ENCODE measurements at places on chromosomes 12 and 14.

- no peak for DNase-seq
These were observed 94.5 kb downstream of the RMST start for GRCh38 chr12:97557116-97557515.

- DNase-seq, result peak; percentile 50
These were observed 172.2 kb upstream of the GZMB start for GRCh38 chr14:24806061-24806678.

- DNase-seq, result no peak
These were observed 51.4 kb upstream of the SLC6A15 start for GRCh38 chr12:84964048-84964447.

DNA sequence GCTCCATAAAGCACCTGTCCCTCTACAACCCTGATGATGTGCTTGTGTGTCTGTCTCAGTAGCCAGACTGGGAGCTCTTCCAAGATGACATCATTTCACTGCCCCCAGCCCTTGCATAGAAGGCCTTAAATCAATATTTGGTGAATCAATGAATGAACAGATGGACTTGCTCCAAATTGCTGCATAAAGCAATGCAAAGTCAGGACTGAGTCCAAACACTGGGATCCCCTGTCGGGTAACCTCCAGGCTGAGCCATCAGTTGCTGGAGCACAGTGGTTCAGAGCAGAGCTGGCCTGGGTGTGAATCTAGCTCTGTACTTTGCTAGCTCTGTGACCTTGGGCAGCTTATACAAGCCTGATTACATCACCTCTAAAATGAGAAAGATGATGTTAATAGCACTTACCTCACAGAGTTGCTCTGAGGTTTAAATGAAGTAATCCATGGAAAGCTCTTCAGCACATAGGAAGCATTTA is 120.3 kb upstream of the VASH1 start:
- no peak for DNase-seq

- no peak for DNase-seq
These were observed 406.3 kb upstream of the MGAT4C start for GRCh38 chr12:86662464-86662863.

DNA sequence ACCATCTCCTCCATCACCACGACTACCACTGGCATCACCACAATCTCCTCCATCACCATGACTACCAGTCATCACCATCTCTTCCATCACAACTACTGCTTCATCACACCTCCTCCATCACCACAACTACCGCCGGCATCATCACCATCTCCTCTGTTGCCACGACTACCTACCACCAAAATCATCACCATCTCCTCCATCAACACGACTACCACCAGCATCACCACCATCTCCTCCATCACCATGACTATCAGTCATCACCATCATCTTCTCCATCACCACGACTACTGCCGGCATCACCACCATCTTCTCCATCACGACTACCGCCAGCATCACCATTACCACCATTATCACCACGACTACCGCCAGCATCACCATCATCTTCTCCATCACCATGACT is 89.5 kb downstream of the RIMBP2 start:
- no peak for DNase-seq

DNA sequence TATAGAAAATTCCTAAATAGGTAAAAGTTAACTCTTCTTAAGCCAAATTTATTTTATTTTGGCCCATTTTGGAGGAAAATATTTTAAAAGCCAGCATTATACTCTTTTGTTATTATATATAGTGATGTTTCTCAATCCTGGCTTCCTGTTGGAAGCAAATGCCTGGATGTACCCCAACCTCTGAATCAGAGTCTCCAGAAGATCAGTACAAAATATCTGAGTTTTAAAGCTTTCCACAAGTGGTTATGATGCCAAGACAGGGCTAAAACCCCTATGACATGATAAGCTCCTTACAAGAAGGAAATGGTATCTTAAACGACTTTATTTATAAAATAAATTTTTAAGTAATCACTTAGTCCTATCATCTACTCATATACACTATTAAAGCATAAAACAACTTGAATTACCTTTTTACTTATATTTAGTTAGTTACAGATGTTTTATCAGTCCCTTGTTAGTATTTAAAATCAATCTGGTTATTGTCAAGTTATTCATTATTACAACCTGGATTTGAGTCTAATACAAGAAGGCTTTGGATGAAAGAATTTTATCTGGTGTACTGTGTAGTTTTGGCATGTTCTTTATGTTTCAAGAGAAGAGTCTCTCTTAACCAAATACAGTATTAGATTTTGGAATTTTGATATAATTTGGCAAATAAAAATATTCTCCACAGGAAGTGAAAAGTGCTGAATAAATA is 238.1 kb downstream of the SLC2A13 start:
- no peak for DNase-seq

GRCh38 chr12:104154286-104154685 is 16.3 kb upstream of the NFYB start:
- DNase-seq, result no peak

GRCh38 chr14:39185256-39186049 is 10.4 kb downstream of the PNN start:
- DNase-seq, result no peak

DNA sequence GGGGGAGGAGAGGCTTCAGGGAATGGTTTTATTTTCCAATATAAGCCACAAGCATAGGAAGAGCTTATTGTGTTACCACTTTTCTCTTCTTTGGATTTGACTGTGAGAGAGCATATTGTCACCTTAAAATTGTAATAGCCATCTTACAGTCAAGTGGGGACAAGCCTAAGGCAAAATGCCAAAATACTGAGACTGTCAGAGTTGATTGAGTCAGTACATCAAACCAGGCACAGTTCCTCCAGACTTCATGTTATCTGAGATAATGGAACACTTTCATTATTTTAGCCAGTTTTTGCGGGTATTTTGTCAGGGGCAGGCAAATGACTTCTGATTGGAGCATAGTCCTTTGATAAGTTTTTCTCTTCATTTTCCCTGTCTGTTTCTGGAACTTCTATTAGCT is 19.5 kb upstream of the NUBPL start:
- no peak for DNase-seq

- DNase-seq, result no peak
These were observed 122.7 kb downstream of the SSPN start for GRCh38 chr12:26317942-26318575.

DNA sequence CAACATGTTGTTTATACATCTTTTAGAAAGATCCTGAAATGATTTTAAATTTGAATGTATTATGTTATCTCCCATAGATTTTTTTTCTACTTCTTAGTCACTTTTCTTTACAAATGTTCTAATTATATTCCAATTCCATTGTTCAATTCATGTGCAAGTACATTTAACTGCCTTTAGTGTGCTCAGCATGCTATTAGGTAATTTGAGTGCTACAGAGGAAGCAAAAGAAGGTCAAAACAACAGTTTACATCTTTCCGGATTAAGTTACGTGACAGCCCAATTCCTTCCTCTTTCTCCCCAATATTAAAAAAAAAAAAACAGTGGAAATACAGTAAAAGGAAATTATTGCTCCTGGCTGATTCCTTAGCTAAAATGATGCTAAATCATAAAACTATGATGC is 98.3 kb downstream of the RTN1 start:
- DNase-seq, result no peak

DNA sequence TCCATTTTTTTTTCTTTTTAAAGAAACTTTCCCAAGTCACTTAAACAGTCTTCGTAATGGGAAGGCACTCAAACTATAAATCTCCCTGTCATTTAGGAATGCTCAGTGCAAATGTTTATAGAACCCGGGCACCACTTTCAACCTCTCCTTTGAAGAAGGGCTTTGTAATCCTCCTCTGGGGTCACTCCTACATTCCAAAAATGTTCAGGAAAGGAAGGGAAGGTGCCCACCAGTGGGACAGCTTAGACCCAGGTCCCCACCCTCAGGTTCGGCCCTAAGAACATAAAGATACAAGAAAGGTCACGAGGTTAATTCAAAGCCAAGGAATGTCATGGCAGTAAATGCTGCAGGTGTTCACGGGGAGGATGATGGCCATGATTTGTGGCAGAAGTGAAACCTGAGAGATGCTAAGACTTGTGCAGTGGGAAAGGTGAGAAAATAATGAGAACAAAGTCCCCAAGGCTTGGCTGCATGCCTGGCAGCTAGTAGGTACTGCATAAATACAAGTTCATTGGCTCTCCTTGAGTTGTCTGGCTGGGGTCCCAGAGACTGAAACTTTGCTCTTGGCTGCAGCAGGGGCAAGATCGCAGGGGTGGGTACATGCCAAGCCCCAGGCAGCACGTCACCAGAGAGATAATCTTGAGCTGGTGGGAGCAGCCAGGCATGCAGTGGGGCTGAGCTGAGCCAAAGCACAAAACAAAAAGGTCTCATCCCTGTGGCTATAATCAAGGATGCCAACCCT is 21.1 kb downstream of the KRT18 start:
- peak; percentile 66 for DNase-seq

GRCh38 chr12:92121826-92122225 is 23.8 kb downstream of the BTG1 start:
- no peak for DNase-seq

- DNase-seq, result no peak
These were observed 81.8 kb downstream of the NUMB start for GRCh38 chr14:73376585-73376984.

DNA sequence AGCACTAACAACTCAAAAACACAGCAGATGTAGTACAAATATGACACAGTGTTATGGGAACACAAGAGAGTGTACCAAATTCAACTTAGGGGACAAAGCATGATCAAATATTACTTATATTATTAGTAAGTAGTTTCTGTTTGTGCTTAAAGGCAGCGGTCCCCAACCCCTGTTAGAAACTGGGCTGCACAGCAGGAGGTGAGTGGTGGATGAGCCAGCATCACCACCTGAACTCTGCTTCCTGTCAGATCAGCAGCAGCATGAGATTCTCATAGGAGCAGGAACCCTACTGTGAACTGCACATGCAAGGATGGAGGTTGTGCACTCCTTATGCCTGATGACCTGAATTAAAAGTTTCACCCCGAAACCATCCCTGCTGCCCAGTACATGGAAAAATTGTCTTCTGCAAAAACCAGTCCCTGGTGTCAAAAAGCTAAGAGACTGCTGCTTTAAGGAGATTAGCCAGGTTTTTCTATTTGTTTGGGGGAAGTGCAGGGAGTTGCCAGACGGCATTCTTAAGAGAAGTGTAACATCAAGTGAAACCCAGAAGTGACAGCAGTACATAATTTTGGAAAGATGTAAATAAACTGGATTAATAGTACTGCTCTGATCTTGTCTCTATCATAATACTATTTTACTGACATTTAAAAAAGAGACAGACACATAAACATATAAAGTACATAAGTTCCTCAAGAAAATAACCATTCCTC is 26.7 kb downstream of the GTF2A1 start:
- no peak for DNase-seq

- DNase-seq, result no peak
These were observed 23.2 kb downstream of the OR6S1 start for GRCh38 chr14:20618271-20618749.

GRCh38 chr12:42186793-42187192 is 42.1 kb upstream of the GXYLT1 start:
- no peak for DNase-seq

DNA sequence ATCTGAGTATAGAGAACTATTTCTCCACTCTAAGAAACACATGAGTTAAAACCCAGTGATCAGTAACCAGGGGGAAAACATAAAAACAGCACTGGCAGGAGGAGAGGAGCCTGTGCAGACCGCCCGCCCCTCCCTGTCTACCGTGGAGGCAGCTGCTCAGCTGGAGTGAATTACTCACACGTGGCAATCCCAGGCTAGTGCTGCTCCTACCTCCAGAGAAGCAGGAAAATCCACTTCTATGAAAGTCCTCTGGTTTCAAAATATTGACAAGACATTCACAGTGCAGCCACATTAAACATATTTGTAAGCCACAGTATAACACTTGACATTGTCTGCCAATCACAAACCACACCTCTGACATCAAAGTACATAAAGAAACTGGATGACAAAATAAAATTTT is 16.7 kb downstream of the TMEM132D start:
- no peak for DNase-seq

DNA sequence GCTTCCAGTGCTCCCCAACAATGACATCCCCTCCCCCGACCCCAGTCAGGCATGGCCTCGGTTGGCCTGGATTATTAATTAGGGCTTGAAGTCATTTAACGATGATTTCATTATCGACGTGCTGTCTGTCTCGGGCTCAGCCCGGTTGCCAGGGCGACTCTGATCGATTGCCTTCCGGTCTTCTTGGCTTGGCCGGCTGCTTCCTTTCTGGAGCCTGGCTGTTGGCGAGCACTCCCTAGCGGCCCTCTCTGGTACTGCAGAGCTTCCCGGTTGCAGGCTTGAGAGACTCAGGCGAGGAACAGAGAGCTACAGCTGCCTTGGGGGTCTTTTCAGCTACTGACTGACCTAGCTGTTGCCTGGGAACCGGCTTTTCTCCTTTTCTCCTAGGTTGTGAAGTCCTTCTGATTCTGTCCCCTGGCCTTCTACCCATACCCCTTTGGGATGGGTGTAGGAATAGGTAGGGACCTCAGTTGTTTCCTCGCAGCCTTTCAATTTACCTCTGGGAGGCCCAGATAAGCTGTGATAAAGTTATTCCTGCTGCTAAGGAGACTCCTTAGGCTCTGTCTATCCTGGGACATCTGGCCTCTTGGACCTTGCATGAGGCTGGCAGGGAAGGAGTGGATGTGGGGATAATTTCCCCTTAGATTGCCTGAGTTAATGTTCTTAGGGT is 5.5 kb upstream of the CISTR start:
- DNase-seq, result peak; percentile 58

DNA sequence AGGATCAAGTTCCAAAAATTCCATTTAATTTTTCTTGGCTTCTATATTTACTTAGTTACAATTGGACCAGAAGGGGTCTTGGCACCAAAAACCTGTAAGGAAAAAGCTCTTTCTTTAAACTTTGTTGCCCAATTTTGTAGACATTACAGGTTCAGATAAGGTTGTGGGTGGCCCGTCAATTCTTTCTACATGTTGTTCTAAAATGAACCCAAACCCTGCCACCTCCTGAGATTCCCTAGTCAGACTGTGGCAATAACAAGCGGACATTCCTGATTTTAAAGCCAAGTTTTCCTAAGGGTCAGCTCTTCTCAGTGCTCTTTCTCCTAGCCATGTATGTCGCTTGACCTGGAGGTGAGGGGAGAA is 45.0 kb upstream of the GSG1 start:
- no peak for DNase-seq

DNA sequence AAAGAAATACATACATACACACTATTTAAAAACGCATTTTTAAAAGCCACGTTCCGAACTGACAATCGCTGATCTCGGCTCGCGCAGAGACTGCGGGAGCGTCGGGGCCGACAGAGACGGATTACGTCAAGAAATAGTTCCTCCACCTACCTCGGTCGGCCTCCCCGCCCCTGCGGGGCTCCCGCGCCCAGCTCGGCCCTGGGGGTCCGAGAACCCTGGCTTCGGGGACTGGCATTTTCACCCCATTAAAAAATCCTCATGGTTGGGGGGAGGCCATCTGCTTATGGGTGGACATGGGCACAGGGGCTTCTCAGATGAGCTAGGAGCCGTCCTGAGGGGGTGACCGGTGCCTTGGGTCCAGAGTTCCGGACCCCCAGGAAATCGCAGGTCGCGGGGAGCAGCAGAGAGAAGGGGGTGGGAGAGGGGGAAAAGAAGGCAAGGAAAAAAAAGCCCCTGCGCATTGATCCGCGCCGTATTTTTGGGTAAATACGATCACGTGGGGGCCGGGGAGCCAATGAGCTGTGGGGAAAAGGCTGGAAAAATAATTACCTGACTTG is 324 bp upstream of the HOXC9 start:
- no peak for DNase-seq

Measured in left renal pelvis (tissue), 4 donors.